ENCODE measurements at places on chromosomes 5 and 9. TPM values are rescaled to one million over a fixed set of nuclear protein-coding genes. Genes with fewer than 3 reads are reported as not detected.

- DNase-seq: no peak
These were observed 10.4 kb upstream of the PPARGC1B start for GRCh38 chr5:149719666-149720065.

- DNase-seq: no peak
These were observed 20.8 kb downstream of the DAB2IP start for GRCh38 chr9:121672213-121672612.

GRCh38 chr5:139382807-139383206, 290 bp downstream of the SLC23A1 start:
- no peak for DNase-seq

DNA sequence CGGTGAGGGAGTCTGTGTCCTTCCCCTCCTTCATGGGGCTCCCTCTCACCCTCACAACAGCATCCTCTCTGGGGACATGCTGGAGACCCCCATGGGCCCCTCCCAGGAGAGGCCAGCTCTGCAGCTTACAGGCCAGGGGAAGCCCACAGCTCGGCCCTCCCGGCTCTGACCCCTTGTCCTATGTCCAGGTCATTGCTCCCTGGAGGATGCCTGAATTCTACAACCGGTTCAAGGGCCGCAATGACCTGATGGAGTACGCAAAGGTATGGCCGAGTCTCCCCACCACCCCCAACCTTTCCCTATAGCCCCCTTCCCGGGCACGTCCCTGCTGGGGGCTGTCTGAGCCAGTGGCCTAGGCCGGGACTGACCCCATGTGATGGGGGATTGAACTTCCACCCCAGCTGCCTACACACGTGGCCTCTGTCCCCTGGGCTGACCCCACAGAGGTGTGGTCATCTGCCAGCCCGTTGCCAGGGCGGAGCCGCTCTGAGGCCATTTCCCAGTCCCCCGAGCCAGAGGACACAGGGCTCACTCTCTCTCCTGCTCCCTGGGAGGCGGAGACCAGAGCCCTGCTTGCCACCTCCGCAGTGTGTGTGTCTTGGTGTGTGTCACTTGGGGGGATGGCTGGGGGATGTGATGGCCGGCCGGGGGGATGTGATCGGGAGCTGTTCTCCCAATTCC, 21.9 kb downstream of the ASS1 start:
- DNase-seq: no peak

- DNase-seq: no peak
These were observed 14.8 kb downstream of the REEP5 start for GRCh38 chr5:112907166-112907631.

DNA sequence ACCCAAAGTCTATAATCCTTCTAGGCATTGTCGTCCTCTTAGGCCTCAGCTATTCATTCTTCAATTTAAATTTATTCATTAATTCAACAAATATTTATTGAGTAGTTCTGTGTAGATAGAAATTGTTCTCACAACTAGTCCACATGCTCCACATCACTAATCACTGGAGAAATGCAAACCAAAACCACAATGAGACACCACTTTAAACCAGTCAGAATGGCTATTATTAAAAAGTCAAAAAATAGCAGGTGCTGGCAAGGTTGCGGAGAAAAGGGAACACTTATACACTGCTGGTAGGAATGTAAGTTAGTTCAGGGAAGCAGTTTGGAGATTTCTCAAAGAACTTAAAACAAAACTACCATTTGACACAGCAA, 51.1 kb upstream of the TNFSF15 start:
- no peak for DNase-seq

- DNase-seq: no peak
These were observed 75.0 kb upstream of the RAD23B start for GRCh38 chr9:107208121-107208520.

GRCh38 chr5:28305891-28306290, 1267.5 kb upstream of the CDH9 start:
- DNase-seq: no peak

- no peak for DNase-seq
These were observed 88.7 kb upstream of the SHB start for GRCh38 chr9:38157711-38158110.

- no peak for DNase-seq
These were observed 6.3 kb upstream of the STOM start for GRCh38 chr9:121376214-121376830.

- DNase-seq: no peak
These were observed 2.4 kb upstream of the IL7R start for GRCh38 chr5:35854248-35854647.

DNA sequence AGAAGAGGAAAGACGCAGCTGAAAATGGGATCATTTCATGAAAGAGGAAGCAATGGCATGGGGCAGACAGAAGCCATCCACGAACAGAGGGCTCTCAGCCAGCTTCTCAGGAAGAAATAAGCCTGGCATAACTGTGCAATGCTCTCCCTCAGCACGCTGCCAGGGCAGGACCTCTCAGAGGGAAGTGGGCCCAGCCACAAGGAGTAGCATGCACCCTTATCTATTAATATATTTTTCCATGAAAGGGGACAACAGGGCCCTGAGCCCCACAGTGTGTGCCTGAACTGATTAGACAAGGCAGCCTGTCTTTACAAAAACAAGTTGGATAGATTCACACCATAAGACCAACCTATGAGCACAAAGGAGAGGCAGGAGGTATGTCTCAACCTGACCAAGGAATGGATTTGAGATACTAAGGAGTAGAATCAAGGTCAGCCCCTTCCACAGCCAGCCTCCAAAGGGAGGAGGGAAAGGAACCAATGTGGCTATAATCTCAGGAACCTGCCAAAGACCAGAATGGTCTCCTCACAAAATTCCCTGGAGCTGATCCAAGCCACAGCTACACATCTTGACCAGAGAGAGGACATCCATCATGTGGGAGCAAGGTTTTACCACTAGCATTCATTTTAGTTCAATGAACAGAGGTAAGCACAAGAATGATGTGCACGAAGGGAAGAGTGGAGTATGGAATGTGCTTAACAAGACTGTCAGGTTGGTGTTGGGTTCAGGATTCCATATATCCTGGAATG, 154.8 kb downstream of the SIL1 start:
- DNase-seq: no peak

- DNase-seq: no peak
These were observed 428 bp downstream of the EFNA5 start for GRCh38 chr5:107670087-107670931.

GRCh38 chr5:68376935-68377334, 161.4 kb downstream of the PIK3R1 start:
- DNase-seq: no peak

DNA sequence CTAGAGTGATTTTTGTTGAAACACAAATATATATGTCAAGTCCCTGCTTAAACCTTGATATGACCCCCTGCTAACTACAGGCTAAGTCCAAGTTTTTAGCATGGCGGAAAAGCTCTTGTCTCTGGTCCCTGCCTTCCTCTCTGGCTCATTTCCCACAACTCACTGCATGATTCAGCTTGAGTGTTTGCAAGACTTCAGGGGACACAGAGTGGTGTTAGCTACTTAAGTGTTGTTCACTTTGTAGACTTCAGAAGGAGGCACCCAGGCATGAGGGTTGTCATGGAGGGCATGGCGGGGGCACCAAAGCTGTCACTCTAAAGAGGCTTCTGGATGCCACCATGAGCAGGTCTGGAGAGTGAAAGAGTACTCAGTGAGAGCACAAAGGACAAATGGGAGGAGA, 362.4 kb upstream of the ACTBL2 start:
- no peak for DNase-seq

DNA sequence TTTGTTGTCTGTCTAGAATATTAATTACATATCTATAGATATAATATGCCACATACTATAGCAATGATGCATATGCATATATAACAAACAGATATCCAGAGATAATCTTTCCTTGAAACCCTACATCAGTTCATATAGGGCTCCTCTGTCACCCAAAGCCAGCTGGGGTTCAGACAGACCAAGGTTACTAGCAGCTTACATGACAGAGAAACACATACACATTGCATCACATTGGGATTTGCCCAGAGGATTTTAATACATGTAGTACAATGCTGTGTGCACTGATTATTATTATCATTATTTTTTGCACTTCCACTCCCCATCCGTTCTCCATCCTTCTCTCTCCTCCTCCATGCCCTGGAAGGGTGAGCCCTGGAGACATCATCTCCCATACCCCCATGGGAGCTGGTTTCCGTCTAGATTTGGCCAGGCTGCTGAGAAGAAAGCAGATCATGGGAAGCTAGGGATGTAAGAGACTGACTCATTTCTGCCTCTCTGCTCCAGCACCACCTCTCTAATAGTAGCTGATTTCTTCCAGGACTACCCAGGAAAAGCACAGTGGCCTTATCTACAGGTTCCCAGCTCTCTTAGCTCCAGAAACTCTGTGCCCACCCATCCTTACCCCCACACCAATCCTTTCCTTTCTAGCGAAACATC, 23.3 kb downstream of the FST start:
- DNase-seq: no peak

DNA sequence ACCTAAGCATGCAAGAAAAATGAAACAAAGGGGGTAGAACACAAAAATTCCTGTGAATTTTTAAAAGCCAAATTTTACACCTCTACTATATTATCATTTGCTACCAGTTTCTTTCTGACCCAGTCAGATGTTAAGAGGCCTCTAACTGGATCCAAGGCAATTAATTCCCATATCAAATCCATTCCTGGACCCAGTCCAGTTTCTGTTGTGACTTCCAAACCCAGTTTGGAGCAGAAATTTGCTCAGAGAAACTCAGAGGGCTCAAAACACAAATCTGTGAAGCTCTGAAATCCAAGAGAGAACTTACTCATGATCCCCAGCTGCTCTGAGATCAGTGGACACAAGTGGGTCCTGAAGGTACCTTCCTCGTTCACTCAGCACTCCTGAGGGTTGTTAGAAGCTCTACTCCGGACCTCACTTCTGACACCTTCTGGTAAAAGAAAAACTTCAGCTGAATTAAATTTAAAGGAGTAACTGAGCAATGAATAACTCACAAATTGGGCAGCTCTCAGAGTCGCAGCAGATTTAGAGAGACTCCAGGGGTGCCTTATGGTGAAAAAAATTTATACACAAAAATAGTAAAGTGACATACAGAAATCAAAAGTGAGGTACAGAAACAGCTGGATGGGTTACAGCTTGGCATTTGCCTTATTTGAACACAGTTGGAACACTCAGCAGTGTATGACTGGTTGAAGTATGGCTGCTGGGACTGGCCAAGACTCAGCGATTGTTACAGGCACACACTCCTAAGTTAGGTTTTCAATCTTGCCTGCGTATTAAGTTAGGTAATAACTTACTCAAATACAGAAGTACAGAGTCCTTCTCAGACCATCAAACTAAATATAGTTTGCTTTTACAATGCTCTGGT, 32.4 kb downstream of the INSL4 start:
- DNase-seq: no peak

DNA sequence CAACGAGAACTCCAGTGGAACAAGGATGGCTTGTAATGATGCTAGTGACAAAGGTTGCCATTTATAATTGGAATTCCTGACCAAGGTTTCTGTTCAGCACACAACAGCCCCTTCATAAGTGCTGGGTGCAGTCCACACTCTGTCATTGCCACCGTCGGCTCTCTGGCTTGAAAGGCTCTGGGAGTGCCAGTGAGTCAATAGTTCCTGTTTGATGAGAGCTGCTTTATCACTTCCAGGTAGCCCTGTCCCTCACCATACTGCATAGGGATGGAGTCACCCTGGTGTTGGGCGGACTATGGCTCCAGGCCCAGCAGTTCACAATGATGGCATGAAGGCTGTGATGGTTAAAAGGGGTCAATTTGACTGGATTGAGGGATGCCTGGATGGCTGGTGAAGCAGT, 34.6 kb upstream of the SEMA4D start:
- DNase-seq: peak; percentile 28

DNA sequence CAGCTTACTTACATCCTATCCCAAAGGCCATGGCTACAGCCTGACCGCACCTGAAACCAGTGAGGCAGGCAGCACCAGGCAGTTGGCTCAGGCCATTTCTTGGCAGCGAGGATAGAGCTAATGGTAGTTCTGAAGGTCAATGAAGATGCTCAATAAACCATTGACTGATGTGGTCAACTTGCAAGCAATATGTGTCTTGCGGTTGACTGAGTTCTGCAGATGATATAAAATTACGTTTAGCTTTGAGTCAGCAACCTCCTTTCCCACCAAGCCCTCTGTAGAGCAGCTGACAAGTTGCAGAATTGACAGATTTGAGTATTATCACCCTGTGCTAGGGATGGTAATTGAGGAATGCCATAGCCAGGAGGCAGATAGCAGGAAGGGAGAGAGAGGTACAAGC, 189.0 kb upstream of the PUM3 start:
- DNase-seq: no peak

GRCh38 chr5:143886651-143887638, 75.0 kb downstream of the HMHB1 start:
- no peak for DNase-seq

GRCh38 chr9:135014311-135015010, 73.0 kb upstream of the OLFM1 start:
- DNase-seq: no peak

GRCh38 chr5:120852222-120852860, 388.2 kb downstream of the PRR16 start:
- DNase-seq: no peak

The IGFBPL1 gene
- total RNA-seq: not detected

The FAM151B gene
- 4.0 TPM for total RNA-seq

The MLANA gene
- not detected for total RNA-seq

The OTULINL gene
- total RNA-seq: 16.7 TPM

The CTSV gene
- 0.22 TPM for total RNA-seq

The LEAP2 gene
- total RNA-seq: 1.2 TPM

The NADK2 gene
- 26.0 TPM for total RNA-seq

The POLR3G gene
- total RNA-seq: 1.7 TPM

The DOCK2 gene
- total RNA-seq: 49.4 TPM

The SPOCK1 gene
- total RNA-seq: 59.8 TPM

The FOXD4 gene
- 0.32 TPM for total RNA-seq

The MUSK gene
- not detected for total RNA-seq

The RAPGEF6 gene
- 18.2 TPM for total RNA-seq

The EQTN gene
- total RNA-seq: not detected

The ORM2 gene
- total RNA-seq: not detected

Measured in mesenteric fat pad (tissue), 1 donor.